ENCODE measurements at places on chromosomes 11 and 22.

DNA sequence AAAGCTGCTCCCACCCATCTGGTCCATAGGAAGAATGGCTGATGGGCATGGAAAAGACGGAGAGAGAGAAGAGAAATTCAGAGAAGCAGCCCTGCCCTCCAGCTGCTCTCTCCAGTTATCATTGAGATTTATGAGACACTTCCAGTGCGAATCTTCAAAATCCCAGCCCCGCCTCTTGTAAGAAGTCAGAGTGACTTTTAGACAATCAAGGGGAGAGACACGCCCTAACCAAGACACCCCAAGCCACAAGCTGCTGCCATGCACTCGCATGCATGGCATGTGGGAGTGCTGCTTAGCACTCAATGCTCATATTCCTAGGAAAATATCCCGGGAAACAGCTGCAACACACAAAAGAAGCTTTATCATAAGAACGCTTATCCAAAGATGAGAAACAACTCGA lies 110.6 kb upstream of the BID start:
- DNase-seq, result no peak

DNA sequence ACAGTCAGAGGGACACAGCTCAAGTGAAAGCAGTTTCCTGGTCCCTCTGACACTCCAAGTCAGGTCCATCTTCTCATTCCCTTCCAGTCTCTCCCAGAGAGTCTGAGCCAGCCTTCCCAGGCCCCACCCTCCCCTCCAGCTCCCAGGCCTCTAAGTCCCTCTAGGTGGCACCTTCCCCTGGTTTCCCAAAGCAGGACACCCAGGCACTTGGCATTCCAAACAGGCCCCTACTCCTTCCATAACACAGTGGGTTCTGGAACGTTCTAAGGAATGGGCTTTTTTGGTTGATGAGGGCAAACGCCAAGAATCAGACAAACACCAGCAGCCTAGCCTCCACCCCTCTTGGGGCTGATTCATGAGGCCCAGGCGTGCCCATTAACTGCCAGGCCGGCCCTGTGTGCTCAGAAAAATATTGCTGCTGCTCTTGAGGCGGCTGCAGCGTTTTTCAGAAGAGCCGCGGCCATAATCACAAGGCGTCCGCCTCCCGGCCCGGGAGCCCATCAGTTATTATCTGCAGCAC lies 418.7 kb downstream of the SOX6 start:
- no peak for DNase-seq

GRCh38 chr11:5620651-5621521 lies 3.9 kb upstream of the TRIM34 start:
- no peak for DNase-seq

DNA sequence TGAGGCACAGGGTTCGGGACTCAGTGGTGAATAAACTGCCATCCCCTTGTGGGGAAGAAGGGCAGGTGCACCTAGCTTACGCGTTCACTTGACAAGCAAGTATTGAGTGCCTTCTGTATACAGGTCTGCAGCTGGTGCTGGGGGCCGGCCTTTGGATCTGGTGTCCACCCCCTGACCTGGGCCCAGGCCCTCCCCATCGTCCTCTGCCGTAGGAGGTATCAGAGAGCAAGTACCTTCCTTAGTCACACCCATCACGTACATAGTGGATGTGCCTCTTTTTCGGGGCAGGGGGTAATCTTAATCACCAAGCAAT lies 53.3 kb downstream of the SMIM38 start:
- DNase-seq, result no peak
